ENCODE measurements at places on chromosomes 6 and 20.

DNA sequence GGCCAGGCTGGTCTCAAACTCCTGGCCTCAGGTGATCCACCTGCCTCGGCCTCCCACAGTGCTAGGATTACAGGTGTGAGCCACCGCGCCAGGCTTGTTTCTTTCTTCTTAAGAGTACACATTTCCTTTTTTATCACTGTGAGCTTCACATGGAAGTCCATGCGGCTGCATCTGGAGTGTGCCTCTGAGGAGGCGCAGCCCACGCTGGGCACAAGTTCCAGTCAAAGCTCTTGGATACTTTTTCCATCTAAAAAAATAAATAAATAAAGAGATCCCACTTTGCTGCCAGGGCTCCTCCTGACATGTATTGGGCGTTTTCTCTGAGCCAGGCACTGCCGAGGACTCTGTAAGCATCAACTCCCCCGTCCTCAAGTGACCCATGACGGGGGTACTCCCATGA lies 123.0 kb downstream of the PREX1 start:
- DNase-seq = no peak

GRCh38 chr6:40276141-40276540 lies 311.0 kb downstream of the LRFN2 start:
- DNase-seq = no peak

- no peak for DNase-seq
These were observed 38.5 kb downstream of the PTGIS start for GRCh38 chr20:49529470-49529869.

- no peak for DNase-seq
These were observed 24.7 kb downstream of the GLO1 start for GRCh38 chr6:38678178-38678760.

DNA sequence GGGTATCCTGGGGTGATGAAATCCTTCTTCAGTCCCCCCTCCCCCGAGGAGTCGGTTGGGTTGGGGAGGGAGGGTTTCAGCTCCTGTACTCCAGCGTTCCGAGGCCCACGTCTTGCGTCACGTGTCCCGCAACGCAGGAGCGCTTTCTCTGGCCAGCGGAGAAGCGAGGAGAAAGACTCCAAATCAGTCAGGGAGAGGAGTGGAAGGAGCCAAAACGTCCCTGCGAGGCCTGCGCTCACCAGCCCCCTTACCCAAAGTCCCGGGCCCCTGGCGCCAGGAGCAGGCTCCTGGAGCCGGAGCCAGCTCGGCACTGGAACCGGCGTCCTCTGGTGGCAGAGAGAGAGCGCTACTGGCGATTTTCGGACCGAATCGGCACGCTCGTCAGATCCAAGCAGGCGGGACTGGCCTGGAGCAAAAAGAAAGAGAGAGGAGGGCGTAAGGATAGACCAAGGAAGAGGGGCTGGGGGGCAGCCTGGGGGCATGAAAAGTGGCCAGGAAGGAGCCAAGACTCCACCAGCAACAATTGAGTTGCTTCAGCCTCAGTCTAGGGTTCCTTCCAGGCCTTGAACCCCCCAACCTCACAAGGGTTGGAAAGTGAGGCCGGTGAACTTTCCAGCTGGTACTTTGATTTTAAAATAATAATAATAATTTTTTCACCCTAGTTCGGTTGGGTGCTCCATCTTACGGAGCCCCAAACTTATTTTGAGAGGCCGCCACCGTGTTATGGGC lies at the start of gene GNAS:
TSS of gene GNAS (plus strand) at position 174 of the 729 bp plus-strand sequence.
- DNase-seq = peak; percentile 81

DNA sequence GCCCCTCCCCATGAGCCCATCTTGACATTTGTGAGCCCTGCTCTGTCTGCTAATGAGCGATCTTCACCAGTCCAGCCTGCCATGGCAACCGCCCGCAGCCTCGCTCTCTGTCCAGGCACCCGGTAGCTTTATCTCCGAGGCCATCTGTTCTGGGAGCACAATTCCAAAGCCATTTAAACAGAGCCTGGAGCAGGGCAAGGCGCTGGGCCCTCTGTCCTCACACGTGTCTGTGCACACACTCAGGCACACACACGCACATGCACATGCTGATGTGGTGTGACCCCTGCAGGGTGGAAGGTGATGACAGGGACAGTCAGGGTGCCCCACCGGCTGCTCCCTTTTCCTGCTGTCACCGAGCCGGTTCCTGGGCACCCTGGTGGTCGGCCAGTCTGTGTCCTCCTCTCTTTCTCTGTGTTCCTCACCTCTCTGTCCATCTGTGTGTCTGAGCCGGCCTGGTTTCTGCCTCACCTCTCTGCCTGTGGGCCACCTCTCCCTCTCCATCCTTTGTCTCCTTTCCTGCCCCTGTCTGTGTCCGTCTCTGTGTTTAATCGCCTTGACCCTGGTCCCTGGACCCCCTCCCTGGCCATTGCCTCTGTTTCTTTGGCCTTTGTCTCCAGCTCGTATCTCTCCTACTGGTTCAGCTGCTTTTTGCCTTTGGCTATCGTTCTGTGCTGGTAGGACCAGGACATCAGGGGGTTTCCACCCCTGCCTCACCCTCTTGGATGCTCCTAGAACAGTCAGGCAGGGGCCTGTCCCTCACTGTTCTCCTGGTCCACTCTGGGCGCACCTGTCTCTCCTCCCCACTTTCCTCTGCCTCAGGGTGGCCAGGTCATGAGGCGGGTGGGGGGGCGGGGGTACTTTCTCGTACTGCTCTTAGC lies 8.8 kb upstream of the MYT1 start:
- DNase-seq = no peak

- no peak for DNase-seq
These were observed 296.1 kb upstream of the FLRT3 start for GRCh38 chr20:14633507-14633906.

DNA sequence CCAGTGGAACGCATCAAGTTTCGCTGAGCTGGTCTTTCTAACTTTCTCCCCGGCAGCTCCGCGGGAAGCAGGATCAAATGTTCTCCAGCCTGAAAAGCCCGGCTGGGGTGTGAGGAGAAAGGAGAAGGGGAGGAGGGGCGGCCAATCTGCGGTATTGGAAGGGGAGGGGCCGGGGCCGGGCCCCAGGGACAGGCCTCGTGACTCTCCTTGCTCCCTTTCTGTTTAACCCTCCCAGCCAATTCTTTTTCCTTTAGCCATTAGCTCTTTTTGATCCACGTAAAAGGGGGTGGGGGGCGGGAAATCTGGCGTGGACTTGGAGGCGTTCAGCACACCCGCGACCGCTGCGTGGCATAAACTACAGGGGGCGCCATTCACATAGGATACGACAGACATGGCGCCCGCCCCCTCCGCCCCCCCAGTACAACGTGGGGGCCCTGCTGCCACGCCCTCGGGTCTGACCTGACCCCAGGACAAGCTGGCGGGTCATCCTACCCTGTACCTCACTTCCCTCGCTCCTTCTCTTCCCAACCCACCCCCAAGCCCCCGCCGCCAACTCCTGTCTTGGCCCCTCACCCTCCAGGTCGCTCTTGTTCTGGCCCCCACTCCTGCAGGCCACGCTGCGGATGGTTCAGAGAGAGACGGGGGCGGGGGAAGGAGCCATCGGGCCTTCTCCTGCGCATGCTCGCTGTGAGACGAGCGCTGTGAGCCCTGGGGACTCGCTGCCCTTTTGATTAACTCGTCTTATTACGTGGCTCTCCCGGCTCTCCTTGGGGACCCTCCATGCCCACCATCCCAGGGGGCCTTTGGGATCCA lies 7.8 kb upstream of the MDGA1 start:
- peak; percentile 80 for DNase-seq

- DNase-seq = no peak
These were observed at the start of gene SLC13A3 for GRCh38 chr20:46651091-46651962. Gene SLC13A3, minus strand, starts transcription at chr20:46651459. Its CDS starts 38 bp downstream, at chr20:46651421.

GRCh38 chr6:130680116-130680515 lies 147.1 kb upstream of the SMLR1 start:
- no peak for DNase-seq

- no peak for DNase-seq
These were observed 637 bp downstream of the UBR2 start for GRCh38 chr6:42564506-42564825.

DNA sequence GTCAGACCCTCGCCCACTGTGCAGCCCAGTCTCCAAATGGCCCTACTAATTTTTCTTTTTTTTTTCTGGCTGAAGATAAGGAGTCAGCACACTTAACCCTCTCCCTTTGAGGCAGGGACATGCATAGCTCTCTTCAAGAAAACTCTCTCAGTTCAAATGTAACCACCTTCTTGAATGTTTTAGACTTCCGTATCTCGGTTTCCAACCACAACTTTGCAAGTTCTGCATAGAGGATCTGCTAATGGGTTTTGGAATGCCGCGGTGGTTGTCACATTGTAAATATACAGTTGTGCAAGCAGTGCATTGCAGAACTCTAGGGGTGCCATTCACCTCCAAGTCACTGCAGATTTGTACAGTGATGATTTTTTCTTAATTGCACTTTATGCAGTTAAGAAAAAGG lies 59.4 kb upstream of the SLC35B3 start:
- no peak for DNase-seq

- no peak for DNase-seq
These were observed at the start of gene TNNC2 for GRCh38 chr20:45827030-45827652. Gene TNNC2, minus strand, starts transcription at chr20:45827312. Its CDS starts 64 bp downstream, at chr20:45827248.

GRCh38 chr20:20490673-20491072 lies 122.8 kb downstream of the INSM1 start:
- no peak for DNase-seq

DNA sequence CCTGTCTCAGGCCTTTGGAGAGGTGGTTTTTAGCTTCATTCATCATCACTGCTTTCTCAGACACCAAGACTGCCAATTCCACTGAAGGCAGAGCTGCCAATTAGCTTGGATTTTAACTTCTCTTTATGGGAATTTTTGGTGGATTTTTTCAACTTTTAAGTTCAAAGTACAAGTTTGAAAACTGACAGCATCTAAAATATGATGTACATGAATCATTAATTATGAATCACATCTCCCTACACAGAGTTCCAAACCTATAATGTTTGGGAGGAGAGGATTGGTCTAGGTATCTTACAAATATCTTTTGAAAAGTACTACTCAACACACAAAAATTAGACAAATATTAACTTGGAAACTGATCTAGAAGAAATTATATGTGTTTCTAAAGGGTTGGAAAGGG lies 25.5 kb downstream of the CNKSR3 start:
- DNase-seq = no peak

GRCh38 chr6:56827908-56828649 lies 126.8 kb upstream of the BEND6 start:
- DNase-seq = no peak

- no peak for DNase-seq
These were observed 11.4 kb downstream of the MOCS1 start for GRCh38 chr6:39922821-39923220.

- no peak for DNase-seq
These were observed 945 bp downstream of the FAXC start for GRCh38 chr6:99348288-99349170.

- DNase-seq = no peak
These were observed 271.1 kb downstream of the SAMD5 start for GRCh38 chr6:147779624-147780023.

DNA sequence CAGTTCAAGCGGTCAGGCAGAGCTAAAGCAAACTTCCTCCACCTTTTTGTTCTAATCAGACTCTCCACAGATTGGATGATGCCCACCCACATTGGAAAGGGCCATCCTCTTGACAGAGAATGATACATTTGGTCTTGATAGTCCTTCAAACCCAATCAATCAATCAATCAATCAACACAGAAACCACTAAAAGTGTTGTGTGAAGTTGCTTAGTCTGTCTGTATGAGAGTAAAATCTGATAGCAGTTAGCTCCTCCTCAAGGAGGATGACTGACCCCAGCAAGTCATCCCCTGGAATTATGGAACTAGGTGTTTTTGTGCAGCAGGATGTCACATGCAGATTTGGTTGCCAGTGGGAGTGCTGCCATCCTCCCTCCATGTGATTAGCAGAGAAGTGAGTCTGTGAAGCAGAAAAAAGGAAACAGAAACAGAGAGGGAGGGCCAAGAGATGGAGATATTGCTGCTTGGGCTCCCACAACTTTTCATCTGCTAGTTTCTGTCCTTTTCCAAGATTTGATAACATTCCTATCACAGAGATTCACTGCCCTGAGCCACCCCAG lies 32.0 kb upstream of the SSTR4 start:
- no peak for DNase-seq

DNA sequence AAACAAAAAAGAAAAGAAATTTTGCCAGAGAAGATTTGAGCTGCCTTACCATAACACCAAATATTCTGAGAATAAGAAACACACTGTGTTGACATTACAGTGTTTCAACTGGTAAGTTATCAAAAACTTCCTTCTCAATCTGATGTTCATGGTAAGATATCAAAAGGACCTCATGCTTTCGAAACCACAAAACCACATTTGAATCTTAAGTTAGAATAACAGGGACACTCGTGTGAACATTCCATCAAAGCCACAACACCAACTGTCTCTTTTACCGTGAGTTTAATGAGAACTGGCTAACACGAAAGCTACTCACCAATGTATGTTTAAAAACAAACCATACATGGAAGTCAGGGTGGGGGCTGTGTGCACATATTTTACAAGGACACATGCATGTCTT lies 73.0 kb upstream of the OPRM1 start:
- DNase-seq = no peak

DNA sequence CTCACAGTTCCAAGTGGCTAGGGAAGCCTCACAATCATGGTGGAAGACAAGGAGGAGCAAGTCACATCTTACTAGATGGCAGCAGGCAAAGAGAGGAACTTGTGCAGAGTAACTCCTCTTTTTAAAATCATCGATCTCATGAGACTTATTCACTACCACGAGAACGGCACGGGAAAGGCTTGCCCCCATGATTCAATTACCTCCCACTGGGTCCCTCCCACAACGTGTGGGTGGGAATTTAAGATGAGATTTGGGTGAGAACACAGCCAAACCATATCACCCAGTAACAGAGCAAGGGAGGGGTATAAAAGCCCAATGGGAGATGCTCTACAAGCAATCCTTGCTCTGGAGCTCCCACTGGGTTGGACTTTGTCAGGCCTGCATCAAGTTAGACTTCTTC lies 80.4 kb downstream of the JPH2 start:
- no peak for DNase-seq

DNA sequence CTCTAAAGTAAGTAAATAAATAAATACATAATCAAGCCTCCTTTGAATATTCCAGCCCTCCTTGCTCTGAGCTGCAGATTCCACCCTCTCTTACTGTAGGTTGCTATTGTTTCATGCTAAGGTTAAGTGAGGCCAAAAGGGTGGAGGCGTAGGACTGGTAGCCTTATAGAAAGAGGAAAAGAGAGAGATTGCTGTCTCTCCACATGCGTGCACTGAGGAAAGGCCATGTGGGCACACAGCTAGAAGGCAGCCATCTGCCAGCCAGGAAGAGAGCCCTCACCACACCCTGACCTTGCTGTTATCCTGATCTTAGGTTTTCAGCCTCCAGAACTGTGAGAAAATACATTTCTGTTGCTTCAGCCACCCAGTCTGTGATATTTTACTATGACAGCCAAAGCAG lies 87.4 kb upstream of the SHLD1 start:
- DNase-seq = no peak

All from pancreas (tissue), 10 donors.